Bronchial smooth muscle cell (primary cell): ENCODE measurements at places on chromosomes 6 and 20. TPM values are rescaled to one million over a fixed set of nuclear protein-coding genes. Genes with fewer than 3 reads are reported as not detected.

The TDP2 gene
- total RNA-seq, result 36.6 and 39.5 TPM in 2 replicates

The POPDC3 gene
- total RNA-seq, result 4.9 and 7.9 TPM in 2 replicates

The EPPIN gene
- not detected in 2 replicates for total RNA-seq

The STMND1 gene
- total RNA-seq, result not detected in 2 replicates

The DYNLRB1 gene
- 53.6 and 57.4 TPM in 2 replicates for total RNA-seq

The TMC2 gene
- total RNA-seq, result 0.09 TPM in 1 of 2 replicates, not detected in the other

The GGTLC1 gene
- not detected in 2 replicates for total RNA-seq

The PRDM1 gene
- 0.95 and 1.2 TPM in 2 replicates for total RNA-seq

The PRDM13 gene
- total RNA-seq, result not detected in 2 replicates
